ENCODE measurements at places on chromosomes 7 and 10. TPM values are rescaled to one million over a fixed set of nuclear protein-coding genes. Genes with fewer than 3 reads are reported as not detected.
A peak's percentile ranks its signal among the peaks of the same experiment; 100 is the strongest.

- no peak for DNase-seq
Observed at GRCh38 chr7:157033483-157034473, 23.3 kb upstream of the MNX1 start.

Gene EZH2
- total RNA-seq: 44.9 TPM

Gene MOSPD3
- 15.8 TPM for total RNA-seq

GRCh38 chr10:130038019-130038555 is 72.5 kb downstream of the C10orf143 start:
- no peak for DNase-seq

DNA sequence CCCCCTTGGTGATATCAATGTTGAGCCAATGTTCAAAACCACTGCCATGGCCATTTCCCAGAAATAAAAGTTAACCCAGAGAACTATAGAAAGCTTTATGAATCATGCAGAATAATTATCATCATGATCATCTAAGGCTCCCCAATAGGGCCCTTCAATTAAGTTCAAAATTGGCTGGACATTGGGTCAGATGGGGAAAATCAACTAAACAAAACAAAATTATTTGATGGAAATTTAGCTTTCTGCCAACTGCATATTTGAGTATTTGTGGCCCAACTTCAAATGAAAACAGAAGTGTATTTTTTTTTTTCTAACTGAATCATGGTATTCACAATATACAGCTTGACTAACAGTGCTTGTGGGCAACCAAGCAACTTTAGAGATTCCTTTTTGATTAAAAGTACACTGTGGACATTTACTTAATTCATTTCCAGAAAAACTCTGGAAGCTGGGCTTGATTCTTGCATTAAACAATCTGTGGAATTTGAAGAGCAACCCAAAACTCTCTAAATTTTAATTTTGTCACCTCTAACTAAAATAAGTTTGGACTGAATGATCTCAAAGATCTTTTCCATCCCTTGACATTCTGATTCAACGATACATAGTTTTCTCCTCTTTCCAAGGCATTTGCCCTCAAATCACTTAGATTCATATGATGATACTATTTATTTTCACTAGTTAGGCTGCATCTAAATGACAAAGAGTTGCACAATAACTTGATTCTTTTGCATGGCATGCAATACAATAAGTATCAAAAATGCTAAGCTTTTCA is 203.2 kb downstream of the AHR start:
- peak; percentile 56 for DNase-seq

DNA sequence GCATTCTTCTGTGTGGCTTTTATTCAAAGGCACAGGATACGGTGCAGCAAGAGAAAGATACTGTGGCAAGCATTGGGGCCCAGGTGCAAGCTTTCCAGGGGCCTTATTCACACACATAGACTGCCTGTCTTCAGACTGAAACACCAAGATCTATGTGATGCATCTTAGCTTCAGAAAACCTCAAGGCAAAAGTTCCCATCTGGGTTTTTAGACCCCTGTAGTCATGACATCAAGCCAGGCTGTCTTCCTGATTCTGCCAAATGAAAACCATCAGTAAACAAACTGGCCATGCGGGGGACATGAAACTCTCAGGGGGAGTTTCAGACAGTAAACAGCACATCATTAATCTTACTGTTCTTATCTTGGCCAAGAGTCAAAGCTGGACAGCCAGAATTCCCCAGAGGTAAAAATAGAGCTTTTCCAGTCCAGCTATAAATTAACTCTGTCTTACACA is 9.8 kb downstream of the AGBL3 start:
- DNase-seq: no peak

Gene GHRHR
- total RNA-seq: not detected

Gene CPA4
- total RNA-seq: 90.5 TPM

- DNase-seq: no peak
Observed at GRCh38 chr10:14740684-14741247, 33.9 kb downstream of the FAM107B start.

Gene SAP25
- total RNA-seq: not detected

DNA sequence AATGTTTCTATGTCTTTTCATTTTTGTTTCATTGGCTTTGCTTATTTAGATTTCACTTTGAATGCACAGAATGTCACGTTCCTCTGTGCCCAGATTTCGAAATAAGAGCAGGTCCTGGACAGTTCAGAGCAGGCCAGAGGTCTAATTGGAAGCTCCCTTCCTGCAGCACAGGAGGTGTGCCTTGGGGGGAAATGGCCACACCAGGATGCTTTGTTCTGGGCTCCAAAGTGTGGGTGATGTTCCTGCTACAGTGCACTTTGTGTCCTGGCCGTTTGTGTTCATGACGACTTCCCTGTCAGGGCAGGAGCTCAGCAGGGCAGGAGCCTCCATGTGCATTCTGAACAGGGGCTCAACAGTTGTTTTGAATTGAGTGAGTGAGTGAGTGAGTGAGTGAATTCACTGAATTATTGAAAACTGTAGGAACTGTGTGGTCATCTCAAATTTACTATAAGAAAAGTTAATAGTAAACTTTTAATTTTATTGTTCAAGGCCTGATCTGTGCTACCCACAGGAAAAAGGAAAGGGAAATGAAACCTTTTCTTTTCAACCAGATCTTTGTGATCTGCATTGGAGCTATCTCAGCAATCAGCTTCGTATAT is 109.5 kb upstream of the GJD4 start:
- no peak for DNase-seq

DNA sequence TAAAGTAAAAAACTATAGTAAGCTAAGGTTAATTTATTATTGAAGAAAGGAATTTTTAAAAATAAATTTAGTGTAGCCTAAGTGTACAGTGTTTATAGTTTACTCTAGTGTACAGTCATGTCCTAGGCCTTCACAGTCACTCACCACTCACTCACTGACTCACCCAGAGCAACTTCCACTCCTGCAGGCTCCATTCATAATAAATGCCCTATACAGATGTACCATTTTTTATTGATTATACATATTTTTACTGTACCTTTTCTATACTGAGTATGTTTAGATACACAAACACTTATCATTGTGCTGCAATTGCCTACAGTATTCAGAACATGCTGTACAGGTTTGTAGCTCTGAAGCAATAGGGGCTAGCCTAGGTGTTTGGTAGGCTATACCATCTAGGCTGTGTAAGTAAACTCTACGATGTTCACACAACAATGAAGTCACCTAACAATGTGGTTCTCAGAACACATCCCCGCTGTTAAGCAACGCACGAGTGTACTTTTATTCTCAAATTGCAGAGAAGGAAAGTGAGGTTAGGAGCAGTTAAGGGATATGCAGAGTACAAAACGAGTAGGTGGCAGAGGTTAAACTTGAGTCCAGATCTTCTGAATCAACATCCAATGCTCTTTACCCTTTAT is 38.9 kb upstream of the PLCE1 start:
- peak; percentile 82 for DNase-seq

DNA sequence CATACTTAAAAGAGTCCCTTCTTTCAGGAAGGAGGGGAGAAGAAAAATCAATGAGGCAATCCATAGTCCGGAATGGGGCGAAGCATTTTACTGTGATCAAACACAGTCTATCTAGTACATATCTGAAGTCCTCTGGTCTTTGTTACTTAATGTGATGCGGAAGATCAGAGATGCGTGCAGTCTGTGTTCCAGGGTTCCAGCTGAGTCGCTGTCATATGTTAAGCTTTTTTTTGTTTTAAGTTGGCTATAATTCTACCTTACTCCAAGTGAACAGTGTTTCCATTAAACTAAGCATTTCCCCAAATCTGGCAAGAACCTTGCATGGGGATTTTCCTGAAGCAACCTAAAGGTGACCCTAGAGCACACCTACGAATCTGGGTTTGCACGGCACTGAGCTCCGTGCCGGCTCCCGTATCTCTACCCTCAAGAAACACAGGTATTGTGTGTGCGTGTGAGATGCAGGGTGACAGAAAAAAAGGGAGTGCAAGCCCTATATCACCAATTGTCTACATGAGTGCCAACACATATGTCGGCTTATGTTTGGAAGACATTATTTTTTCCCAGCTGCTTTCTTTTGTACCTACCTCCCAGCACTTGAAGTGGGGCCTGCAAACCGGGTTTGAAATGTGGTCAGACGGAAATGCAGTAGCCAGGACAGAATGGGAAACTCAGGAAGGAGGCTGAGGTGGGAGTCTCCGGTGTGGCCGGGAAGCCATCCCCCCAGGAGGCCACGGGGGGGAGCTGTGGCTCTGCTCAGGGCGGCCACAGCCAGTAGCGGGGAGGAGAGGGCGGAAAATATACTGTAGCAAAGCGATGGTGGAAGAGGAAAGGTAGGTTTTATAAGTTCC is 435.8 kb upstream of the MGMT start:
- peak; percentile 9 for DNase-seq

DNA sequence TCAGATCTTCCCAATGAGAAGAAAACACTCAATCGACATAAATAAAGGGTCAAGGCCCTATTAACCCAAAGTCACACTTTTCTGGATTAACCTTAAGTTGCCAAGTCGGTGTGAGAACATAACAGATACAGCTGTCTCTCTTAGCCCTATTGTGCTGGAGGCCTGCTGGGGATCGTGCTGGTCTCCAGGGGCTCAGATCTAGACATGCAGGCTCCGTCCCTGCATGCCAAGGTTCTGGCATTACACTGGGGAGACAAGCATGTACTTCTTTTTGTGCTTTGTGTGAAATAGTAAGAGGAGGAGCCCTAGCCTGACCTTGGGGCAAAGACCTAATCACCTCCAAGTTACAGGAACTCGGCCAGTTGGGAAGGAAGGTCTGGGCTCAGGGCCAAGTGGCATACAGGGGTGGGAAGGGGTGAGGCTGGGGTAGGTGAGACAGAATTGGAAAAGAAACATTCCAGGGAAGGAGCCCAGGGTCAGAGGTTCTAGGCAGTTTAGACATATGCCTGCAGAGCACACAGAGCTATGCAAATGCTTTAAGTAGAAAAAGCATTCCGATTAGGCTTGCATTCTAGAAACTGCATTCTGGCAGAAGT is 216.4 kb downstream of the HECW1 start:
- no peak for DNase-seq

GRCh38 chr10:44995581-44995913 is 5.2 kb upstream of the ZNF22 start:
- DNase-seq: no peak

Gene ARHGEF35
- 0.13 TPM for total RNA-seq

Gene SEMA3E
- 0.98 TPM for total RNA-seq

- DNase-seq: peak; percentile 47
Observed at GRCh38 chr10:119670717-119671116, 19.5 kb downstream of the BAG3 start.

- no peak for DNase-seq
Observed at GRCh38 chr7:69674701-69675182, 76.5 kb downstream of the AUTS2 start.

GRCh38 chr10:112926906-112927688 is 22.9 kb upstream of the TCF7L2 start:
- no peak for DNase-seq

DNA sequence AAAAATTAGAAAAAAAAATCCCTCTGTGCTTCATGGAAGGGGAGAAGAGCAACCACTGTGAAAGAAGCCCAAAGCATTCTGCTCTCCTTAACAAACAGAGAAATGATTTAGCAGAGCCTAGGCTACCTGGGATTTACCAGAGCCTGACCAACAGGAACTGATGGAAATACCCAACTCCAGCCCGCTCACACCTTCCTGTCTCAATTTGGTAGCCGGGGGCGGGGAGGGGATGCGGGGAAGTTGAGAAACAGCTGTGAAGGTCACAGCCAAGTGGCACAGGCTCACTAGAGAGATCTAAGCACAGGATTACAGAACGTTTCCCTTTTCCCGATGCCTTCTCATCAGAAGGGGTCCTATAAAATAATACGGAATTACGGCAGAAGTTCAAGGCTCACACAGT is 17.6 kb downstream of the RSU1 start:
- DNase-seq: no peak

DNA sequence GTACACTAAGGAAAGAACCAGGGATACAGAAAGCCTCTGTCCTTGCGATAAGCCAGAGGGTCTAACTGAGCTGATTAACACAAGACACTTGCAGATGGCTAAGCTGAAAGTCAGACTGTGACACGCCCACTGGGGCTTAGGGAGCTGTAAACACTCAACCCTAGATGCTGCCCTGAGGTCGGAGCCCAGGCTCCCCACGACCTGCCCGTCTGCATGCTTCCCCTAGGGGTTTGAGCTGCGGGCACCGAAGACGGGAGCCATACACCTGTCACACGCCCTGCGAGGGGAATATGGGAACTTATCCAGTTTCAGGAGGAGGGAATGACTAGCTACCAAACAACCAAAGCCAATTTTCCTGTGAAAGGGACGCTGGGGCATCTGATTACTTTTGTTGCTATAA is 96.0 kb downstream of the HTR5A start:
- DNase-seq: peak; percentile 61

- DNase-seq: no peak
Observed at GRCh38 chr7:155805826-155806095, 6.5 kb downstream of the SHH start.

Gene KIN
- 11.1 TPM for total RNA-seq

GRCh38 chr7:6576024-6576866 is 1.0 kb upstream of the ZDHHC4 start:
- DNase-seq: no peak

Gene CNPY4
- 23.2 TPM for total RNA-seq

DNA sequence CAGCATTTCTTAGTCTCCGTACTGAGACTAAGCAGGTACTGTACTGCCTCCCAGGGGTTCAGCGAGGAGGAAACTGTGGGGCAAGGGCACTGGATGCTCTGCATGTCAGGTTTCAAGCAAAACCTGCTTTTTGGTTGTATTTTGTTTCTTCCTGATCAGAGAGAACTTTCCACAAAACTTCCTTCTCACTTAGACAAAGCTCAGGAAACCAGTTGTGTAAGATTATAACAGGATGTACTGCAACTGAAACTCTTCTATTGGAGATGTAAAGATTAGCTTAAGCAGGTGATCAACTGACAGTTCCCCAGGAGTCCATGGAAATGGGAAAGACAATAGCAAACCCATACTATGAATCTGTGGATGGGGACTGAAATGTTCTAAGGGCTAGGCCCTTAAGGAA is 67.3 kb downstream of the PLCE1 start:
- no peak for DNase-seq

Gene CFAP46
- not detected for total RNA-seq

- DNase-seq: no peak
Observed at GRCh38 chr7:115210552-115210951, 288.7 kb downstream of the MDFIC start.

Gene C10orf67
- 0.19 TPM for total RNA-seq

DNA sequence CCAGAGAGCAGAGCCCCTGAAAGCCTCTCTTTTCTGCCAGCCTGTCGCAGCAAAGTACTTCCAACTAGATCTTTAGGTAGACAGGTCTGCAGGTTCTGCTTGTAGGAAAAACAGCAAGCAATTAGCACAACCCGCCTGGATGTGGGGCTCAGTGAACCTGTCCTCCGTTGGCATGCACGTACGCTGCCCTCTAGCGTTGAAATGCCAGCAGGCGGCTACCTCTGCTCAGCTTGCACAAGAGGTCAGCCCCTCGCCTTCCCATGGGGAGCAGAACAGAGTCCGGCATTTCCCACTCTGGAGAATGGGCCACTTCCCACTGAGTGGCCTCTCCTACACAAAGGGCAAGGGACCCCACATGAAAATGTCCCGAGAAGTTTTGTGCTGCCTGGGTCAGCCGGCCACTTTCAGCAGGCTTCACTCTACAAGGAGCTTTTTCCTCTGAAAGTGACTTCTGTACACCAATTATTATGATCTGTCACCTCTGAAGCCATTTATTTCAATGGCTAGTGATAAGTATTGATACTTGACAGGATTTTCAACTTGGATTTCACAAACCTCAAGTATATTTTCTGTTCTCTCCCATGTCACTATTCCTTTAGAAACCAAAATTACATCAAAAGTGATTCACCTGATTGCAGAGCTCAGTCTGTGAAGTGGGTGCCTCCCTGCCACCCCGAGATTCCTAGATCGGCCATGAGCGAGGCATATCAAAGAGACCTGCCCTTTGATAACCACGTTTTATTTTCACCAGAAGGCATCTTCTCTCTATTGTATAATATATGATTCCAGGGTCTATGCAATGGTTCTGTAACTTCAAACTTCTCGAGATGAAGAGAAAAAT is 56.7 kb downstream of the JCAD start:
- peak; percentile 49 for DNase-seq

Gene VWDE
- 0.51 TPM for total RNA-seq
